ENCODE measurements at places on chromosomes 16 and 17.

DNA sequence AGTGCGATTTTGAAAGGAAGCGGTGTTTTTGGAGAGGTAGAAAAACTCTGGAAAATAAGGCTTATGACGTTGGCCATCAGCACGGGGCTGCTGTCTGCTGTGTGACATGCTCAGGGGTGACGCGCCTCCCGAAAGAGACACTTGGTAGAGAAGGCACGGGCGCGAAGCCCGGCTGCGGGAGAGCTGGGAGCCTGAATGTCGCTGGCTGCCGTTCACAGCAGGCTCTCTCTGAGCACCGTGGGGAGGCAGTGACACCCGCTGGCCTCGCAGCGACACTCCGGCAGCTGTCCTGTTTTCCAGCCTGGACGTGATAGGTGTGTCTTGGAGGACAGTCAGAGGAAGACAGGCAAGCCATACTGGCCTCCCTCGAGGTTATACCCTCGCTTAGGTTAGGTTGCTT is 759.1 kb upstream of the RBFOX1 start:
- no peak for DNase-seq

- no peak for DNase-seq
Measured at GRCh38 chr16:89154390-89155183, 17.0 kb upstream of the CDH15 start.

GRCh38 chr16:15913046-15913698 is 24.8 kb upstream of the CEP20 start:
- DNase-seq: no peak

DNA sequence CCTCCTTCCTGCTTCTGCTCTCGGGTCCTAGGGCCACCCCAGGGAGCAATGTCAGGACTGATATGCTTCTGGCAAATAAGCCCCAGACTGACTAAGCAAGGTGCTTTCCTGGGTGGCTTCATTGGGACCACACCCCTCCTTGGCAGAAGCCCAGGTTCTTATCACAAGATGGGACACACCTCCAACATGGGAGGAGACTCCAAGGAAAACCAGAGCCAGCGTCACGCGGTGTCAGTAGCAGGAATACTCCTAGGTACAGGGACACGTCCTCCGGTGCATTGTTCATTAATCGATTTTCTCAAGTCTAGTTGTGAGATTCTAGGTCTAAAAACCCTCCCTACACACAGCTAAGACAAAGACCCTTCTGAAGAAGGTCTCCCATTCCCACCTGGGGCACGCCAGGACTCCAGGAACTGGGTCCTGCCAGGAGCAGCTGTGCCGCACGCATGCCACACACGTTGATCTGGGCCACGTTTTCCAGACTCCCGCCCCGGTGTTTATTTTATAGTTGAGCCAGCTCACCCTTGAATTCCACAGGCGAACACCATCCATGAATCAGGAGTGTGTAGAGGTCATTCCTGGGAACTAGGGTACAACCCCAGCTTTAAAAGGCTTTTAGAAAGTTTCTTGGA is 30.8 kb downstream of the FA2H start:
- DNase-seq: peak; percentile 54

- no peak for DNase-seq
Measured at GRCh38 chr16:50677351-50677750, 3.8 kb downstream of the SNX20 start.

DNA sequence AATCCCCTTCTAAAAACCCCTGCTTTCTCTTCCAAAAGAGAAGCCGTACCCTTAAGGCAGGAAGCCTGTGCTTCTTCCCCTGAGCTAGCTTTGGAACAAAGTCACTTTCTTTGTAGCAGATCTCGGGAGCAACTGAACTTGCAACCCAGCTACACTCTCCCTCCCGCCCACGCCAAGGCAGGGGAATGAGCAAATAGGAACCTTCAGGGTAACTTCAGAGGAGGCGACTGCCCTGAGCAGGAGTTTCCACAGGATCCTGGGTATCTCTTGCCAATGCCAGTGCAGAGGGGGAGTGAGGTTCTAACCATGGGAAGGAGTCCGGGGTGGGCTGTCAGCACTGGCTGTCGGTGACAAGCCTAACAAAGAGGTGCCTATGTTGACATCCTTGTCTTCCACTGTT is 5.9 kb upstream of the PIRT start:
- DNase-seq: no peak

GRCh38 chr16:59690216-59690615 is 956.1 kb upstream of the GOT2 start:
- DNase-seq: no peak

GRCh38 chr17:79552405-79552804 is 58.4 kb downstream of the RBFOX3 start:
- no peak for DNase-seq

DNA sequence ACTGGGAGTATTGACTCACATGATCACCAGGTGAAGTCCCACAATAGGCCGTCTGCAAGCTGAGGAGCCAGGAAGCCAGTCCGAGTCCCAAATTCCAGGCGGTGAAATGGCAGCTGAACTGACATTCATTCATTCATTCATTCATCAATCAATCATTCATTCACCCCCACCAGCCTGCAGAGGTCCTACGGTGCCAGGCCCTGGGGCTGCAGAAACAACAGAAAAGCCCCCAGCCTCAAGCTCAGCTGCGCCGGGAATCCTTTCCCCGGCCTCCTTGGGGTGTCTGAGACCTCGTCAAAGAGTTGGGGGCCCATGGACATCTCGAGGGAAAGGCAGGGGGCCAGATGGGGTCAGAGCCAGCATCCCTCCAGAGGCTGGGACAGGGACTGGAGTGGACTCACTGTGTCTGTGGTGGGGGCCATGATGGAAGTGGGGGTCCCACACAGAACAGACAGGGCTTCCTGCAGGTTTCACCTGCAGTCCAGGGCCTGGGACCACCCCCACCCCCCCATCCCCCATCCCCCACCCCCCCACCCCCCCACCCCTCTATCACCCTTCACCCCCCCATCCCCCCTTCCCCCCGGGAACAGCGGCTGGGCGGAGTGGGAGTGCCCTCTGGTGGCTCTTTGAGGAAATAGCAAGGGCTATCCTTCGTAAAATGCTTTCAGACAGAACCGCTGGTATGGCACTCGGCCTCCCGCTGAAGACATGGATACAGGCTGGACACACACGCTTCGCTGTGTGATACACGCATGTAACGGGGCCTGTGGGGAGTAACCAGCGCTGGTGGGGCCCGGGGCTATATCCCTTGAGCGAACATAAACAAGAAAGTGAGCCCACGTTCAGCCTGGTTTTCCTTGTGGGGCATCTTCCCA is 8.5 kb upstream of the ZC3H18 start:
- peak; percentile 1 for DNase-seq

GRCh38 chr17:44338702-44339101 is 6.4 kb upstream of the GRN start:
- no peak for DNase-seq

DNA sequence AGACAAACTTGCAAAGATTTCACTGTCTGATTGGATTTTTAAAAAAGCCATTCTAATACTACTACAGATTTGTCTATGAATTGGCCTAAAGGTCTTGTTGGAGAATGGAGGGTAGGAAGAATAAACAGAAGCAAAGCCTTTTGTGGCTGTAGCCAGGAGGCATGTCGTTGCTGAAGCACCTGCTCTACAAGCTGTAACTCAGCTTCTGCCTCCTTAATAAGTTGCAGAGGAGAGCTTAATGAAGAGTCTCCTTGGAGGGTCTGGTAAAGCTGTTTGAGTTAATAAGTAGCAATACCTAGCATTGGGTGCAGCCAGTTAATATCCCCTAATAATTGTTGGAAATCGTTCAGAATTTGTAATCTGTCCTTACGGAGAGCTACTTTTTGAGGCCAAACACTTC is 10.0 kb upstream of the ZNF689 start:
- no peak for DNase-seq
